ENCODE measurements at places on chromosomes 2 and 18. TPM values are rescaled to one million over a fixed set of nuclear protein-coding genes. Genes with fewer than 3 reads are reported as not detected.

DNA sequence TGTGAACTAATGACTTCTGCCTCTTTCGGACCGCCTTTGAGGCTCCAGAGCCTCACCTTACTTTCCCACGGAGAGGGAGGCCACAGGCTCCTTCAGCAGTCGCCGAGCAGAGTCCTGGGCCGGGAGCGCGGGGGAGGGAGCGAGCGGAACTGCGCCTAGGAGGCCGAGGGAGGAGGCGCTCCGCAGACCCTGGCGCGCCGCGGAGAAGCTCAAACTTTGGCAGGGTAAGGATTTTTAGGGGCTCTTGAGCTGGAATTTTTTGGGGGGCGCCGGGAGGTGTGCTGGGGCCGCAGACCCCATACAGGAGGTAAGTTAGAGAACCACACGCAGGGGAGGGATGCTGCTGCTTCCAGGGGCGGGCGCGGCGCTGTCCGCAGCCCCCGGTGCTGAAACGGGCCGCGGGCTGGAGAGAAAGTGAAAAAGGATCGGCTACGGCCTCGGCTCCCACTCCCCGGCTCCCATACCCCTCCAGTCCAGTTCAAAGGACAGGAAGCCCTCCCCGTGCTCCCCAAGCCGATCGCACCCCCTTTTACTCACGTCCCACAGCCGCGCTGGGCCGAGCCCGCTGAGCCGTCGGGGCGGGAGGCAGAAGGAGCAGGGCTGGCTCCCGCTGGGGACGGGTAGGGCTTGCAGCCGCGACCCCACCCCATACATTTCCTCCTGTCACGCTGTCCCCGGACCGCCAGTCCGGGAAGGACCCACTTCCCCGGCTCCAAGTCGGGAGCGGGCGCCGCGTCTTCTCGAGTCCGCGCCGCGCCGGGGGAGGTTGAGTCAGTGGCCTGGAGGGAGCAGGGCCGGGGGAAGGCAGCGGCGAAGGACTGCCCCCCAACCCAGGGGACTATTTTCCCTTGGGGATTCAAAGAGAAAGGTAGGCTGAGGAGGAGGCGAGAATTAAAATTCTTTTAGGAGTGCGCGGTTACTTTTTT, at the start of gene CNGA3:
Gene CNGA3, plus strand, starts transcription at position 146 of the 926 bp plus-strand sequence. CDS start 23,520 bp downstream, outside the sequence.
- no peaks in the 10 kb centered on the region for H3K4me1 ChIP-seq
- H3K4me3 ChIP-seq: no peak within 1 kb of the TSS
- no peak within 1 kb of the TSS for H3K27ac ChIP-seq
- peak; percentile 80 for DNase-seq

- H3K27ac ChIP-seq: no peak overlapping the region
- H3K36me3 ChIP-seq: no peaks in the 10 kb centered on the region
- no peaks in the 10 kb centered on the region for H3K4me1 ChIP-seq
- DNase-seq: no peak
Observed at GRCh38 chr2:21836719-21837118, 713.0 kb downstream of the TDRD15 start.

GRCh38 chr18:35123811-35124210, 82.6 kb downstream of the MAPRE2 start:
- H3K4me3 ChIP-seq: no peak overlapping the region
- peaks cover 9% of the 10 kb centered on the region for H3K4me1 ChIP-seq
- no peaks in the 10 kb centered on the region for H3K27me3 ChIP-seq
- no peak for DNase-seq
- H3K36me3 ChIP-seq: peaks cover 29% of the 10 kb centered on the region
- no peak overlapping the region for H3K27ac ChIP-seq

- no peak overlapping the region for H3K4me3 ChIP-seq
- no peaks in the 10 kb centered on the region for H3K4me1 ChIP-seq
- H3K36me3 ChIP-seq: no peaks in the 10 kb centered on the region
- H3K27ac ChIP-seq: no peak overlapping the region
- no peak for DNase-seq
- H3K27me3 ChIP-seq: no peaks in the 10 kb centered on the region
Observed at GRCh38 chr2:158560259-158560658, 103.5 kb downstream of the PKP4 start.

GRCh38 chr2:233011702-233012131, 1.3 kb downstream of the NGEF start:
- H3K27ac ChIP-seq: no peak overlapping the region
- no peaks in the 10 kb centered on the region for H3K36me3 ChIP-seq
- H3K27me3 ChIP-seq: peaks cover 3% of the 10 kb centered on the region
- no peak overlapping the region for H3K4me3 ChIP-seq

DNA sequence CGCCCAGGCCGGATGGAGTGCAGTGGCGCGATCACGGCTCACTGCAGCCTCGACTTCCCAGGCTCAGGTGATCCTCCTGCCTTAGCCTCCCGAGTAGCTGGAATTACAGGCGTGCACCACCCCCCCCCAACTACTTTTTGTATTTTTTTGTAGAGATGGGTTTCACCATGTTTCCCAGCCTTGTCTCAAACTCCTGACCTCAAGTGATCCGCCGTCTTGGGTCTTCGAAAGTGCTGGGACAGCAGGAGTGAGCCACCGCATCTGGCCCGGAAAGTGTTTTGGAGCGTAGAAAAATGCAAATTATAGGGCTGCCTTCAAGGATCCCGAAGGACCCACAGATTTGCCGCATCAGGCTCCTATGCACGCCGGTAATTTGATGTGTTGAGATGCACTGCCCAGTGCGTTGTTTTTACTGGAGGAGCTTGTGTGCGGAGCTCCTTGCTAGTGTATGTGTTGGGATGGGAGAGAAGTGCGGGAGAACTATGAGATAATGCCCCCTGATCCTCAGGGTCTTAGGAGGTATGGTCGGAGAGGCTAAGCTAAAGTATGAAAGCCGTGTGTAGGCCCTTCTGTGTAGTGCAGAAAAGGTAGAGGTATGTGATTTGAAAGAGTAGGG, 1.2 kb upstream of the CLASP1 start:
- peak; percentile 77 for DNase-seq
- peaks cover 29% of the 10 kb centered on the region for H3K36me3 ChIP-seq
- peaks cover 48% of the 10 kb centered on the region for H3K4me1 ChIP-seq
- H3K27ac ChIP-seq: peak overlapping the region; percentile 100

- H3K4me3 ChIP-seq: peak overlapping the region; percentile 92
- H3K36me3 ChIP-seq: peaks cover 41% of the 10 kb centered on the region
- peak; percentile 84 for DNase-seq
- H3K27ac ChIP-seq: peak overlapping the region; percentile 97
- peaks cover 54% of the 10 kb centered on the region for H3K4me1 ChIP-seq
Observed at GRCh38 chr2:157444641-157445040, 752 bp upstream of the CYTIP start.

DNA sequence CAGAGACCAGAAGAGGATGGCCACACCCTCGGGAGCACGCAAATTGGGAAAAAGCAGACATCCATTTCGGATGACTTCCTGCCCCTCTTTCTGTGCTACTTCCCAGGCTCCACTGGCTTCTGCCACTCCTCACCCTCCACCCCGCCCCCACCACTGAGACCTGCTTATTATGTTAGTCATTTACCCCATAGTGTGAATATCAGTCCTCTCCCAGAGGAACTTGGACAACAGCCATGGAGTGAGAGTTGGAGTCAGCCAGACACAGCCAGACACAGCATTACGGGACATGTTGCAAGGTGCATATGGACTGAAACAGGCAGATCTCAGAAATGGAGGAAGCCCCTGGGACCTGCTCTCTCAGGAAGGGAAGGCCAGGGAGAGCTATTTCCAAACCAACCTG, 51.8 kb downstream of the CTIF start:
- H3K27ac ChIP-seq: no peak overlapping the region
- DNase-seq: no peak
- no peaks in the 10 kb centered on the region for H3K36me3 ChIP-seq
- H3K27me3 ChIP-seq: no peaks in the 10 kb centered on the region
- no peaks in the 10 kb centered on the region for H3K4me1 ChIP-seq

DNA sequence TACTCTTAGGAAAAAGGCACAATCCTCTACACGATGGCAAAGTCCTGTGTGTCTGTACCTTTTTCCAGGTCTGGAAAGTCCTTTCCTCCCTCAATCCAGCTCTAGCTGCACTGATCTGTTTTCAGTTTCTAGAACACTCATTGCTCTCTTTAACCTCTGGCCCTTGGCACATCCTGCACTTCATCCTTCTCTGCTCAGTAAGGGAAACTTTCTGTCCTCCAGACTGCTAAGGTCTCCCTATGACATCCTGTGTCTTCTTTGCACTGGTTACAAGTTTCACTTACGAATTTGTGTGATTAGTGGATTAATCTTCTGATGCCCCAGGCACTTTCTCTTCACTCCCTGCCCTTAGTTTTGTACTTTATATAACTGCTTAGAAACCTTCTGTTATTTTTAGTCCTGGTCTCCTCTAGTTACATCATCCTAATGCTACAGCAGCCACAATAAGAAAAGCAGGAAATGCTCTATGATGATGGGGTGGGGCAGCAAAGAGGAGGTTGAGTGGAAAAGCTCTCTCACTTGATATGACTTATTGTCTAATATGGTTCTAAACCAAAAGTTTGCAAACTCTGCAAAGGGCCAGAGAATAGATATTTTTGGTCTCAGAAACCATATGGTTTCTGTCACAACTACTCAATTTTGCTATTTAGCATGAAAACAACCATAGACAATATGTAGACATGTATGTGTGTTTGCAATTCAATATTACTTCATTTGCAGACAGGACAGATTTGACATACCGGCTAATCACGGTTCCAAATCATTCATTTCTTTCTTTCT, 568.2 kb downstream of the THSD7B start:
- DNase-seq: no peak
- H3K27ac ChIP-seq: no peak overlapping the region
- H3K27me3 ChIP-seq: no peaks in the 10 kb centered on the region
- no peak overlapping the region for H3K4me3 ChIP-seq

GRCh38 chr2:6841537-6842287, 24.0 kb downstream of the CMPK2 start:
- H3K4me3 ChIP-seq: no peak overlapping the region
- H3K36me3 ChIP-seq: peaks cover 74% of the 10 kb centered on the region
- H3K4me1 ChIP-seq: peaks cover 5% of the 10 kb centered on the region
- no peak for DNase-seq
- H3K27me3 ChIP-seq: no peaks in the 10 kb centered on the region

DNA sequence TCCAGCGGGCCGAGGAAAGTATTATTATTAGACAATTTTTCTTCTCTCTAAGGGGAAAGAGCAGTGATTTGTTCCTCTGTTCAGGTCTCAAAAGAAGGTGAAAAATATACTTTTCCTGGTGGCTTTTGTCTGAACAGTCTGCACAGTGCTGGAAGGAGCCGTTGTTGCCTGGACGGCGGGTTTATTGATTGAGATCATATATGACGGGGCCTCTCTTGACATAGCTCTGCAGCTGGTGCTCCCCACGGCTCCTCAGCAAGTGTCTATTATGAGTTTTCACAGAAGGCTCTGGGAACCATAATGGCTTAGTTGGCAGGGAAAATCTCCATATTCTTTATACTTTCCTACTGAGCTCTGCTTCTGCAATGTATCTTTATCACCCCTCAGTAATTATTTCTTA, 42.9 kb downstream of the FSHR start:
- no peak overlapping the region for H3K4me3 ChIP-seq
- no peaks in the 10 kb centered on the region for H3K27me3 ChIP-seq
- no peaks in the 10 kb centered on the region for H3K36me3 ChIP-seq
- H3K27ac ChIP-seq: no peak overlapping the region

- no peaks in the 10 kb centered on the region for H3K27me3 ChIP-seq
- H3K4me1 ChIP-seq: peaks cover 39% of the 10 kb centered on the region
- peaks cover 26% of the 10 kb centered on the region for H3K36me3 ChIP-seq
- no peak for DNase-seq
Observed at GRCh38 chr18:2568129-2568528, 3.2 kb downstream of the METTL4 start.

GRCh38 chr2:96584017-96584416, 47.5 kb downstream of the ARID5A start:
- H3K4me3 ChIP-seq: no peak overlapping the region
- no peak for DNase-seq
- peaks cover 34% of the 10 kb centered on the region for H3K36me3 ChIP-seq
- H3K4me1 ChIP-seq: peaks cover 10% of the 10 kb centered on the region
- H3K27ac ChIP-seq: no peak overlapping the region
- no peaks in the 10 kb centered on the region for H3K27me3 ChIP-seq

DNA sequence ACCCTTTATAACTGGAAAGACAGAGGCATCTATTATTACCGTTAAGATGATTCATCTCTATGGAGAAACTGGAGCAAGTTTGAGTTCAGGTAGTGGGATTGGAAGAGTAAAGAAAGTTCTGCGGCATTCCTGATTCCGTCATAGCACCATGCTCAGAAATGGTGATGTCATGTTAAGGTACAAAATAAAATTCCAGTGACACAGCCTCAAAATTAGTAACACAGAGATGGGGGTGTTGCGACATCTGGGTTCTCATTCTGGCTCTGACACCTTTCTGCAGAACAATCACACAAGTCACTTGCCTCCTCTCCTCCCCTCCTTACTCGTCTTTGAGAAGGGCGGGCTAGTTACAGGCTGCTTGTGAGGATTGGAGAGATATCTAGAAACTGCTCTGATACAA, 105.7 kb downstream of the DPP10 start:
- DNase-seq: no peak
- no peak overlapping the region for H3K27ac ChIP-seq
- H3K4me1 ChIP-seq: no peaks in the 10 kb centered on the region
- peaks cover 4% of the 10 kb centered on the region for H3K27me3 ChIP-seq
- no peak overlapping the region for H3K4me3 ChIP-seq
- H3K36me3 ChIP-seq: no peaks in the 10 kb centered on the region

DNA sequence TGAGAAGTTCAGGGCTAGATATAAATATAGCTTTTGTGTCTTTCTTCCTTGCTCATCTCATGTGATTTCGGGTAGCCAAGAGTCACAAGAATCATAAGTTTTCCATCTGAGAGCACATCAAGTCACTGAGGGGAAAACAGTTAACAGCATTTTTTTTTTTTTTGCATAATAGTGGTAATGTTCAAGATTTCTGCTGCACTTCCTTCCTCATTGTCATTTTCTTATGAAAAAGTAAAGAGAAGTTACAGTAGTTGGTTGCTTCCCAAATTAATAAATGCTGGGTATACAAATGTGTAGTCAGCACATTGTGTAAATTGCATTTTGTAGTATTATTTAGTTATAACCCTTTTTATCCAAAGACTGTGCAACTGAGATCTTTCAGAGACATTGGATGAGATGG, 93.6 kb downstream of the ZEB2 start:
- H3K4me1 ChIP-seq: peaks cover 9% of the 10 kb centered on the region
- H3K27ac ChIP-seq: no peak overlapping the region
- no peak overlapping the region for H3K4me3 ChIP-seq
- no peaks in the 10 kb centered on the region for H3K27me3 ChIP-seq

GRCh38 chr2:48129293-48129950, 223.1 kb upstream of the FBXO11 start:
- H3K27ac ChIP-seq: no peak overlapping the region
- H3K4me1 ChIP-seq: no peaks in the 10 kb centered on the region
- no peaks in the 10 kb centered on the region for H3K27me3 ChIP-seq
- no peaks in the 10 kb centered on the region for H3K36me3 ChIP-seq
- no peak for DNase-seq
- H3K4me3 ChIP-seq: no peak overlapping the region

GRCh38 chr2:60302377-60303126, 250.9 kb downstream of the BCL11A start:
- no peak overlapping the region for H3K4me3 ChIP-seq
- no peaks in the 10 kb centered on the region for H3K36me3 ChIP-seq
- H3K27ac ChIP-seq: no peak overlapping the region
- no peaks in the 10 kb centered on the region for H3K4me1 ChIP-seq

Gene TTR
- total RNA-seq: not detected

Gene TXNDC2
- total RNA-seq: not detected

Gene TMEM169
- 0.51 TPM for total RNA-seq

Gene VAMP5
- total RNA-seq: 33.1 TPM

Gene PLA2R1
- not detected for total RNA-seq

Gene MROH2A
- not detected for total RNA-seq

Gene FOXD4L1
- total RNA-seq: 0.17 TPM

Gene XRCC5
- total RNA-seq: 510 TPM

Gene ST6GAL2
- not detected for total RNA-seq

Gene HRH4
- 1.6 TPM for total RNA-seq

Measured in activated CD4-positive, alpha-beta T cell treated with anti-CD3 and anti-CD28 coated beads, Interleukin-2, amount 10 ng/mL, durations not matched to agents 24 days and 14 days (primary cell).